ENCODE measurements at places on chromosomes 16 and 17.

DNA sequence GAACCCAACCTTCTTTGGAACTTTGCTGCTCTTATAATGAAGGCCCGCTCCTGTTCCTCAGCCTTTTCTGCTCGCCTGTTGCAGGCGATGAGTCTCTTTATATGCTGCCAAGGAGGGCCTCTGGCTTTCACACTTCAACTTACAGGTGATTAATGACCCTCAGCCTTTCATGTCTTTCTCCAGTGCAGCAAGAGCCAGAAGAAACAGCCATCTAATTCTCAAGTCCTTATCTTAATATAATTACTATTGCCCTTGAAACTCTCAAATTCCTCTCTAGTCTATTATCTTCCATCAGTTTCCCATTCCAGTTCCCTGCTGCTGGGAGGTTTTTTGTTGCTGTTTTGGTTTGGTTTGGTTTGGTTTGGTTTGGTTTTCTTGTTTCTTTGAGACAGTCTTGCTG lies 121.8 kb upstream of the MED13 start:
- no peak for DNase-seq

- DNase-seq = no peak
Measured at GRCh38 chr17:35998756-35999155, 2.6 kb downstream of the CCL15 start.

GRCh38 chr16:3074860-3075522 lies 9.6 kb downstream of the IL32 start:
- DNase-seq = peak; percentile 98

- no peak for DNase-seq
Measured at GRCh38 chr17:43467981-43468581, 15.7 kb upstream of the DHX8 start.

- no peak for DNase-seq
Measured at GRCh38 chr17:36034127-36034526, 16.4 kb upstream of the CCL23 start.

DNA sequence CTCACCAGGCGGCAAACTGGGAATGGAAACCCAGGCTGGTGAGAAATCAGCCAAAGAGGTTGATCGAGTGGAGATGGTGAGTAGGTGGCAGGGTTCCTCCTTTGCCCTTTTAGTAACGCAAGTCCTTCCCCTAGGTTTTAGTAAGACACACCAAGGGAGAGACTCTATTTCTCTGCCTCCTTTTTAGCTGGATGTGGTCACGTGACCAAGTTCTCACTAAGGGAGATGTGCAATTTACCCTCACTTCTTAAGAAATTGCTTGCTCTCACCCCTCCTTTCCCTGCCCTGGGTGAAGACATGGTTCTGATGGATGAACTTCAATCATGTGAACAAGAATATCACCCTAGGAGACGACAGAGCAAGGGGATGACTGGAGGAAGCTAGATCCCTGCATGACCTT lies 99.8 kb upstream of the FOXF1 start:
- DNase-seq = no peak

- DNase-seq = no peak
Measured at GRCh38 chr17:76417499-76418143, 33.2 kb downstream of the SPHK1 start.

- DNase-seq = no peak
Measured at GRCh38 chr17:7835814-7836595, 2.0 kb downstream of the KDM6B start.

GRCh38 chr17:58165981-58166380 lies 801 bp upstream of the OR4D2 start:
- no peak for DNase-seq

DNA sequence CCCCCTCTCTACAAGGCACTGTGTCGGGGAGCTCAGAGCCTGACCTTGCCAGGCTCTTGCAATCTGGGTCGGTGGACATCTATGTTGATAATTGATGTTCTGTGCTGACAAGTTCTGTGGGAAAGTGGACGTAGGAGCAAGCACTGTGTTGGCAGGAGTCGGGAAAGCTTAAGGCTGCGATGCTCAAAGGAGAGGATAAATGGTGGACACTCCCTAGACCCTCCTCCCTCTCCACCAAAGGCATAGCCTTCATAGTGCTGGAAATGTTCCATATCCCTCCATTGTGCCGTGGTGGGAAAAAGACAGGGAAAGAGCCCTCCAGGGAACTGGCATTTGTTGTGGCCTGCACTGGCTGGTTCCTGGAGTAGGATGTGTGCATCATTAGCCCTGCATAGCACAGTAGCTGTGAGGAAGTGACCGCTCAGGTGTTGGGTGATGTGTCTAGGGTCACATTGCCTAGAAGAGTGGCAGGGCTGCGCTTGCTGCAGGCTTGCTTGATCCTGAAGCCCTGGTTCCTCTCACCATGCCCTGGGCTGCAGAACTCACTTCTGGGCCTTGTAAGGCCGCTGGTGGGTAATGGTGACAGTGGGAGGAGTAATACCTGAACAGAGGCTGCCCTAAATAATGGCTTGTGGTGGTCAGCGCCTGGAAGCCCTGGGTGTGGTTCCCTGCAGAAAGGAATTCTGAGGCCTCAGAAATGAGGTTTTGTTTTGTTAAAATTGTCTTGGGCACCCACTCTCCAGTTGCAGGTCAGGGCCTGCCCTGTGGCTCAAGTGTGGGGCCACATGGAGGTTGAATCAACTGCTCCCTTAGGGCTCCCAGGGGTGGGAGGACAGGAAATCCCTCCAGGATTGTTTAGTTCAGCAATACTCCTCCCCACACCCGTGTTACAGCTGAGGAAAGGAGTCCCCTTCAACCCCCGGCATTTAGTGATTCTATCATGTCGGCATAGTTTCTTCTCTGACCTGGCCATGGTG lies 62.6 kb downstream of the KSR1 start:
- no peak for DNase-seq

DNA sequence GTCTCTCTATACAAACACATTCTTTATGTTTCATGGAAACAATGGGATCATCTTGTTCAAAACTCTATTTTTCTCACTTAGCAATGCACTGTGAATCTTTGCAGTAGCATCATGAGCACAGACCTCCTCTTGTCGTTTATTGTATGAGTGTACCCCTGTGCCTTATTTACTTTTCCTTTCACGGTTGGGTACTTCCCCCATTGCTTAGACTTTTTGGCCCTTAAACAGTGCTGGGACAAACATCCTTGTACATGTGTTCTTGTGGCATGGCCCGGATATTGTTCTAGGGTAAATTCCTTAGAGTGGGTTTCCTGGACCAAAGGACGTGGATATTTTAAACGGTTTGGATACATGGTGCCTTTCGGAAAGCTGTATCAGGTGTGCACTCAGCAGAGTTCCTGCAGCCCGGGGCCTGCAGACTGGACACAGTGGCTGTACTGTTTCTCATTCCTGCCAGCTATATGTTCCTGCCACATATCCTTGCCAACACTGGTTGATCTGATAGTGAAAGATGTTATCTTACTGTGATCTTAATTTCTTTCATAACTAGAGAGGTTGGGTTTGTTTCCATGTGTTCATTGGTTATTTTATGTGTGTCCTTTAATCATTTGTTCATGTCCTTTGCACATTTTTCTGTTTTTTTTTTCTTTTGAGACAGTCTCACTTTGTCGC lies 111.1 kb downstream of the OR1D5 start:
- no peak for DNase-seq

DNA sequence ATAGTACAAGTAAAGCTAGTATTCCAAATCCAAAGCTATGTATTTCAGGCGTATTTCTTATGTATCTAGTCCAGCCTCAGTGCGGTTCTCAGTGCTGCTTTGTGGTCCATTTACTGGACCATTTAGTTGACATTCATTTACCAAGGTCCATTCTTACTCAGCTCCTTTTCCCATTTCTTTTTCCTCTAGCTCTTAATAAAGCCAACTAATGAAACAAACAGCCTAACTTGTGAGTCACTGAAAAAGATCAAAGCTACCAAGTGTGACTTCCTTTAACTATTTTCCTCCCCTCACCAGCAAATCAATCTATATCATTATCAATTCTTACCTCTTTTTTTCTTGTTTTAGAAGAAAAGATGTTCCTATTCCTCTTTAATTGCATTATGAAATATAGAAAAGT lies 64.0 kb downstream of the CYB561 start:
- no peak for DNase-seq

- peak; percentile 31 for DNase-seq
Measured at GRCh38 chr16:1678500-1679098, 520 bp downstream of the JPT2 start.

DNA sequence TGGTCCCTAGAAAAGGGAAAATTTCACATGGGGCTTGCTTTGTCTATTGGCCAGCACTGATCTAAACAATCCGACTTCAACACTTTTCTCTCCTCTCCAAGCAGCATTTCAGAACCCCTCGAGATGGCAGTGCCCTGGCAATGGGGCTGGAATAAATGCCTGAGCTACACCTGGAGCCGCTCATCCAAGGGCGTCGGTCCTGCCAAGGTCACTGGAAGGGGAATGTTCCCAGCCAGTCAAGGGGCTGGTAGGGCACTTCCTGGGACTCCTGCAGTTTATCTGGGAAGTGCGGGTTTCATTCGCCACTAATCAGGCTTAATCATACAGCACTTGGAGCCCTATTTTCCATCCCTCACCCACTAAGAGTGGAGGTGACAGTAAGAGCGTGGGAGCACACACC lies 17.1 kb downstream of the MEAK7 start:
- DNase-seq = no peak

DNA sequence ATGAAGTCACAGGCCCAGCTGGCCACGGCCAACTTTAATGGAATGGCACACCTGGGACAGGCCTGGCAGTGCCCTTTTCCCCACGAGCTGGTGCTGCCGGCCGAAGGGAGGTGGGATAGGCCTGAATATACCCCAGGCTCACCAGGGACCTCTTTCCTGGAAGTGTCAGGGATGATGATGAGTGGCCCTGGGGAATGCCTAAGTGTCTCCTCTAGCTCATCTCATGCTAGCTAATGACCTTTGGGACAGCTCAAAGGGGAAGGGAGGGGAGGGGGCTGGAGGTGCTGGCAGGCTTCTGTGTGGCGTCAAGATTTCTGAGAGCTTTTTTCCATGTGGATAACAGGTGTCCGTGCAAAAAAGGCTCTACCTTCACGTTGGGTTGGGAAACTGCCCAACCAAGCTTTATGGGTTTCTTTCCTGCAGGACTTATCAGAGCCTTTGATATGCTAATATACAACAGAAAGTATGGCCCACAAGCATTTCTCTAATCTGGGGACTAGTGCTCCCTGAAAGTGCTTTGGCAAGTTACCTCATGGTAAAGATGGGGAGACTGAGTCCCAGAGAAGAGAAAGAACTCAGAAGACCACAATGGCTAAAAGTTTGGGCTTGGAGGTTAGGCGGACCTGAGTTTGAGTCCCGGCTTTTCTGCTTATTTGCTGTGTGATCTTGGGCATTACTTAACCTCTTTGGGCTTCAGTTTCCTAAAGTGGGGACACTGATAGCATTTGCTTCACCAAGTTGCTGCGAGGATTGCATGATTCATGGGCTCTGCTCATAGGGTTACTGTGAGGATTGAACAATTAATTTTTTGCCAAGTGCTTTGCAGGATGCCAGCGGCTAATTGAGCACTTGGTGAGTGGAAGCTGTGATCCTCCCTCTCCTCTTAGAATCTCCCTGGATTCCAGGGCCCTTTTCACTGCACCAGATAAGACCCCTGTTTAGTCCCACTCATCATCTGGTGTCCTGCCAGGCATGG lies 14.0 kb downstream of the ADGRG1 start:
- DNase-seq = no peak

- DNase-seq = no peak
Measured at GRCh38 chr17:35011671-35012216, 31.4 kb downstream of the LIG3 start.

DNA sequence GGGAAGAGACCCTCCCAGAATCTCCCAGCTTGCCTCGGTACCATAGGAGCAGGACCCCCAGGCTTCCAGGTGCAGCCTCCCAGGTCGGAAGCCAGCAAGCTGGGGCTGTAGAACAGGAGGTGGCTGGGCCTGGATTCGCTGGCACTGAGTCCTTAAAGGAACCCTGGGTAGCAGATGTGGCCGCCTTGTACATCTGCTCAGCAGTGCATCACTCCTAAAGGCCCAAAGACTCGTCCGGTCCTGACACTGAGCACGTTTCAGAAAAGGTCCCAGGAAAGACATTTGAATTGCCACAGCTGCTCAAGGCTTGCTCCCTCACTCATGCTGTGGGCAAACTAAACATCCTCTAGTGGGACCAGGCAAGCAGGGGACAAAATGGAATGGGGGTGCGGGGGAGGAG lies 172.8 kb downstream of the RAB11FIP4 start:
- DNase-seq = no peak

- DNase-seq = no peak
Measured at GRCh38 chr16:15494236-15494635, 59.8 kb downstream of the BMERB1 start.

DNA sequence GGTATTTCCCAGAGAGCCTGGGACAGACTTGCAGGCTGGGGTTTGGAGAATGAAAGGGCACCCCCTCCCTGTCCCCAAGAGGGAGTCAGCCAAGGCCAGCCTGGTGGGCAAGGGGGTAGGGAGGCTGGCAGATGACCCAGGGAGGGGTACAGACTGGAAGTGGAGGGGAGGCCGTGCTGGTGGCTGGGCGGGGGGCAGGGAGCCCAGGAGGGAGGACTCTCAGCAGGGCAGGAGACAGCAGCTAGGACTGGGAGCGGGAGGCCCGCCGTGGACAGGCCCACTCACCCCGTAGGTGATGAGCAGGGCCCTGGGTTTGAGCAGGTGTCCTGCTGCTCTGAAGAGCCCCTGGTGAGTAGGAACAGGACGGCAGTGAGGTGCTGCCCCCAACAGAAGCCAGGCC lies 1.1 kb downstream of the METTL26 start:
- no peak for DNase-seq

- DNase-seq = peak; percentile 58
Measured at GRCh38 chr17:46002311-46002972, 3.4 kb downstream of the STH start.

GRCh38 chr17:37725601-37726146 lies 19.2 kb downstream of the HNF1B start:
- DNase-seq = no peak

DNA sequence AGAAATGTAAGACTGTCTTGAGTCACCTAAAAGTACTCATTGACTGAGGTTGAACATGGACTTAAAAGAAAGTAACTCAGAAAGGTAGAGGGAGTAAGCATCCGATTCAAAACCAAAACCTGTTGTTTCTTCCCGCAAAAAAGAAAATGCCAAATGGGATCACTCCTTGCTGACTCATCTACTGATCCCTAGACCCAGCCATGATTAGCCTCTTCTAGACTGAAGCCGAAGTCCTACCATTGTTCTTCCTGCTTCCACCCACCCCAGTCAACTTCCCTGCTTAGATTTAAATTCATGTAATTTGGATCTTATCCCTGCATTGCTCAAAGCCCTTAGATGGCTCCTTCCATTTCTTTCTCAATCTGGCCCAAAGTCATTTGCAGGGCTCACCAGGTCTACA lies 760.5 kb upstream of the SOX9 start:
- DNase-seq = no peak

- DNase-seq = no peak
Measured at GRCh38 chr16:85568519-85568918, 44.6 kb upstream of the GSE1 start.

DNA sequence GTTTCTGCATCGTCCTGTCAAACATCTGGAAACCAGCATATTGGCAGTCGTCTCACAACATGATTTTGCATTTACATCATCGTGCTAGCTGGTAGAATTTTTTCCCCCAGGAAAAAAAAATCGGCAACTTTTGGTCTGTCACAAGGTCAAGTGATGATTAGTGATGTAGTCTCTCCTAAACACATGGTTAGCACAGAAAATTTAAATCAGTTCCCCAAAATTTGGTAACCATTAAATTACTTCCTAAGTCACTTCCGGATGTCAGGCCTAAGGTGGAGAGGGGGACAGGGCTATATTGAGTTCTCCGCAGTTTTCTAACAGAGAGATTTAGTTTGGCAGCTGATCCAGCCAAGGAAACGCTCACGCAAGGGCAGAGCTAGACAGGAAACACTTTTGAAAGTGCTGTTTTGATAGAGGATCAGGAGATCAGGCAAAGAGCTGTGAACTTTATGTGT lies 271.0 kb upstream of the TBX2 start:
- no peak for DNase-seq

- DNase-seq = no peak
Measured at GRCh38 chr17:10776381-10776780, 27.5 kb downstream of the TMEM238L start.
